ENCODE measurements at places on chromosomes 2 and 18.

DNA sequence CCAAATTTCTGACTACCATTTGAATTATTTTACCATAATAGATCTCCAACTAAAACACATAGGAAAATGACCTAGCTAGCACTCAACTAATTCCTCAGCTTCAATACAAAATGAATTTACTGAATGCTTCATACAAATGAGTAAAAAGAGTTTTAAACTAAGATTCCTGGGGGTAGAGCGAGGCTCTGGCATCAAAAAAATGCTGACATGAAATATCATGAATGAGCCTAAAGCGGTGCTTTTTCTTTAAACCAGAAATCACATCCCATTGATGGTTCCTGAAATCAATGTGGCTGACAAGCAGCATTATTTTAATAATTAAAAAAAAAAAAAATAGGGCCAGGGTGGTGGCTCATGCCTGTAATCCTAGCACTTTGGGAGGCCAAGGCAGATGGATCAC, 32.1 kb downstream of the WDR33 start:
- DNase-seq: no peak

DNA sequence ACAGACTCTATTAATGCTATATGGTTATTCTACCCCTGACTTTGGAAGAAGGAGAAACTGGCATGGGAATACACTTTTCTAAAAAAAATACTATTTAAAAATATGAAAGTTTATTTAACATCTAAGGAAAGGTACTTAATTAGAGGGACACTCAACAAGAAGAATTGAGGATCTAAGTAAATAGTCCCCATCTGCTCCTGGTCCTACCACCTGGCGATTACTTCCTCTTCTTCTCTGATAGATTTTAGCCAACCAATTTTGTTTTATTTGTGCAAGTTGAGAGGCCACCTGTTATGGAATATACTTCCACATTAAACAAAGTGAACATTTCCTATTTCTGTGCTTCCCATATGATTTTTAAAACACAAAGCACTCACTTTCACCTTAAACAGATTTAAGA, 111.7 kb downstream of the BCL2 start:
- DNase-seq: no peak

- DNase-seq: peak; percentile 12
These were observed 126.4 kb upstream of the MGAT5 start for GRCh38 chr2:134127496-134127895.

GRCh38 chr2:109369671-109370191, 240.7 kb downstream of the SH3RF3 start:
- DNase-seq: no peak

DNA sequence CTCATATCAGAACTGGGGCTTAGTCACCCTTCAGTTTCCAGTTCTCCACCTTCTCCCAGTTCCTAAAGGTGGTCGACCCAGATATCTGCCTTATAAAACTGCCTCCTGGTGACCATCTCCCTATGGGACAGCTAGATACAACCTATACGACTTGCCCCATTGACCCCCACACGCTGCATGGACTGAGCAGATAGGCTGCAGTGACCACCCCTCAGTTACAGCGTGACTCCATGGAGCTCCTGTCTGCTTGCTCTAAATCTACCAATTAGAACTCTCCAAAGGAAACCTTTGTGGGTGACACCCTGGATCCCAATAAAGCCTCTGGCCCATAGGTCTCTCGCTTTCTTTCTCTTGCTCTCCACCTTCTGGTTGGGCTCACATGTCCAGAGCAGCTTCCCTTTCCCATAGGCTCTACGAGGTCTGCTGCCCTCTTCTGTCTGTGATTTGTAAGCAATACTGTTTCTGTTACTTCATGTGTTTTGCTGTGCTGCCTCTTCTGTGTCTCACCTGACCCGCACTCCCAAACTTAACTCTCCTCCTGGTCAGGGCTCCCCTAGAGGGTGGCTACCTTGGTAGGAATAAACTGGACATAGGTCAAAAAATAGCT, 971.3 kb upstream of the FAM98A start:
- DNase-seq: no peak

DNA sequence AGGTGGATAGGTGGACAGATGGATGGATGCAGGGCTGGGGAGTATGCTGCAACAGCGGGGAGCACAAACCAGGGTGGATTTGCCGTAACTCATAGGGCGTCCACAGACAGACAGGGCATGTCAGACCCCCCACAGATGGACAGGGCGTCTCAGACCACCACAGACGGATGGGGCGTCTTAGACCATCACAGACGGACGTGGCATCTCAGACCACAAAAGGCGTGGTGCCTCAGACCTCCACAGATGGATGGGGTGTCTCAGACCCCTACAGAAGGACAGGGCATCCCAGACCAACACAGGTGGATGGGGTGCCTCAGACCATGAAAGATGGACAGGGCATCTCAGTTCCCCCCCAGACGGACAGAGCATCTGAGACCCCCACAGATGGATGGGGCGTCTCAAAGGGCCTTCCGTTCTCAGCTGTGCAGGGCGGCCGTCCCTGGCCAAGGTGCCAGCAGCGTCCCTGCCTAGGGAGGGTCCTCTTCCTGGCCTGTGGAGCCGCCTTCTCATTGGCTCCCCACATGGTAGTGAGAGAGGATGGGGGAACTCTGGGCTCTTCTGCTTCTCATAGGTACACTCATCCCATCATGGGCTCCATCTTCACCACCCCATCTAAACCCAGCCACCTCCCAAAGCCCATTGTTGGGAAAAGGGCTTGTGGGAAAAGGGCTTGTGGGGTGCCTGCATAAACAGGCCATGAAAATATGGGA, 2.1 kb downstream of the ANKMY1 start:
- DNase-seq: no peak

DNA sequence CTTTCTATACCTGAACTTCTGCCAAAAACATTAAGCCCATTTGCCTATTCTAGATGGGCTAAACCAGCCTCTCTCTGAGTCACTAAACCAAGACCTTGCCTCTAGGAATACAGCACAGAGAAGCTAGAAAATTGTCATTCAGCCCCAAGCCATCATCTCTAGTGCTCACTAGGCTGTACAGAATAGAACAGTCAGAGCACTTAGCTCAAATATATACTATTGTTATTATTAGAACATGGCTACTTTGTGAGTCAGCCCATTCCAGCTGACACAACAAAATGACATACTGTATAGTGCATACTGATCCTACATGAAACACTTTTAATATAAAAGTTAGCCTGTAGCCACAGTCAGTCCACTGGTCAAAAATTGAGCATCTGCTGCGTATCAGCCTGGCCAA, 418.8 kb downstream of the NRXN1 start:
- DNase-seq: no peak

DNA sequence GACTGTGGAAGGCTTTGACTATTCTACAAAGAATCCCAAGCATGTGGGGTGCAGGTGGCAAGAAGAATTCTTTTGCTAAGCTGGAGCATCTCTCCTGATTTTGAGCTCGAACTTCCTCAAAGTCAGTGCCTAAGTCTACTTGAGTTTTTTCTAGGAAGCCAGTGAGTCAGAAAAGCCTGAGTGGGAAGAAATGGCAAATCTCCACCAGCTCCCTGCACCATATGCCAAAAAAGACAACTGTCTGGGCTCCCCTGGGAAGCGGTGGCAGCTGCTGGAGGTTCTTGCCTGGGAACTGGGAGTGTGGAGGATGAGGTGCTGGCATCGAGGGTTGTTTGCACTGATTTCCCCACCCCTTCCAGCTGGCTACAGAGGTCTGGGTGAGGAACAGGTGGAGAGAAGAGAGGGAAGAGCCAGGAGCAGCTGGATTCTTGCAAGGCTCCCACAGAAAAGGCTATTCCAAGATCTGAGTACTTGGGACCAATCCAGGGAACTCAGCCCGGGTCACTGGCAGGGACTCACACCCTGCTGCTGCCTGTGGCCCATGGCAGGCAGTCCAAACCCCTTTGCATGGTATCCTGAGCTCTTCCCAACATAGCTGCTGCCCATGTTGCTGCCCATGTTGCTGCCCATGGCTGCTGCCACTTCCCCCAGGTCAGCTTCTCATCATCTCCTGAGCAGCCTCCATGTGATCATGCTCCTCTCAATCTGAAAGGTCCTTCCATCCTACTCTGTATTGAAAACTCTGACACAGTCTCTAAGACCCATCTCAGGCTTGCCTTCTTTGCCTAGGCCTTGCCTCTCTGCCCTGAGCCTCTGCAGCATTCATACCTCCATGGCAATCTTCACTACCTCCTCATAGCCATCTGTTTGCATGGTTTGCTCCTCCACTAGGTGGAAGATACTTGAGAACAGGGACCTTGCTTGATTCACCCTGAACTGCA, 128.3 kb upstream of the SPATS2L start:
- no peak for DNase-seq

DNA sequence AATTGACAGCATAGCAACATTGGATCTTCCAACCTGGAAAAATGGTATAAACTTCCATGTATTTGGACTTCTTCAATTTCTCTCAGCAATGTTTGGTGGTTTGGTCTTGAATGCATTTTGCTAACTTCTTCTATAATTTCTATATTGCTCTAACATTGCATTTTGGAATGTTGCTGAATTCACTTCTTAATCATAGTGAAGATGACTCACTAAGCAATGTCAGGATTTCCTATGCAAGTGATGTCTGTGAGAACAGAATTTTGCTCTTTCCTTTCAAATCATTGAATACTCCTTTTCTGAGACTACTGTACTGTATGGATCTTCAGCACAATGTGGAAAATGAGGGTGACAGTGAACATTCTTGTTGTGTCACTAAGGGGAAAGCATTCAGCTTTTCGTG, 28.9 kb upstream of the CDH19 start:
- no peak for DNase-seq

GRCh38 chr2:191432121-191432520, 186.9 kb downstream of the MYO1B start:
- no peak for DNase-seq

GRCh38 chr2:118322406-118322805, 234.1 kb downstream of the INSIG2 start:
- DNase-seq: no peak

DNA sequence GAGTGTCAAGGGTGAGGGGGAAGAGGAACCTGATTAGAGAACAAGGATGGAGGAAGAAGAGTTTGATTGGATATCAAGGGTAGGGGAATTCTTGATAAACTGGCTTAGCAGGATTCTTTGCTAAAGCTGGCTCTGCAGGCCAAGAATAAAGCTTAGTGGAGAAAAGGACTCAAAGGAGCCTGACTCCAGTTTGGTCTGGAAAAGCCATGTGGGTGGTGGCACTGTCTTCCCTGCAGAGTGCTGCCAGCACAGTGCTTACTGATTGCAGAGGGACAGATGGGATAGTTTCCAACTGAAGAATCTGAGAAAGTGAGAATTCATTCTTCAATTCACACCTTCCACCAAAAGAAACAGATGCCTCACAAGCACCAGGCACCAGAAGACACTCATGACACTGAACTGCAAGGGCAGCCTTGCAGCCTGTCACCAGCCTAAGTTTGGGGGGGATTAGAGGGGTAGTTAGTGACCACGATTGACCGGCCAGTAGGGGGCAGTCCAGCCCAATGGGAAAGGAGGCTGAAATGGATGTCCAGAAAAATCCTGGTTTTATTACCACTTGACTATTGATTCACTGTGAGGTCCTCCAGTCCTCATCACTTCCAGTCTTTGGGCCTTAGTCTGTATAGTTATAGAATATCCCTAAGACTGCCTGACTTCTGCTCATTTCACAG, 334.5 kb downstream of the SMAD2 start:
- DNase-seq: no peak

Data from naive thymus-derived CD4-positive, alpha-beta T cell (primary cell).